ENCODE measurements at places on chromosomes 4 and X.

GRCh38 chr4:3531318-3531878 is 824 bp downstream of the LRPAP1 start:
- DNase-seq = no peak

DNA sequence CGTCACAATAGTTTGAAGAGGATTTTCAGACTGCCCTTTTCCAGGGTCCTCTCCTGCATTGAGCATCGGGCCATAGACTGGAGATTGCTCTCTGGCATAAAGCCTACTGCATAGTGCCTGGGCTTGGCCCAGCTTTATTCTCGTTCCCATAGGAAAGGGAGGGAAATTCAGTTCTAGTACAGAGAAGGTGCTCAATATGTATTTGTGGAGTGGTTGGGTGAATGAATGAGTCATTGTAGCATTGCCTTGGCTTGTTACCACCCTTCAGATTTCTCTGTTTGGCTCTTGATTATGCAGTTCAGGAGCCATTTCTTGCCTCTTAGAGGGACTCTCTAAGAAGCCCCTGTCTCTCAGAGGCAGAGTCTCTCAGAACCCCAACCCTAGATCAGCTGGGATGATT is 2.6 kb downstream of the TMEM35A start:
- DNase-seq = no peak

GRCh38 chrX:71616672-71617529 is 1.4 kb downstream of the CXCR3 start:
- DNase-seq = no peak

- no peak for DNase-seq
Measured at GRCh38 chrX:38036466-38036865, 30.1 kb downstream of the SYTL5 start.

DNA sequence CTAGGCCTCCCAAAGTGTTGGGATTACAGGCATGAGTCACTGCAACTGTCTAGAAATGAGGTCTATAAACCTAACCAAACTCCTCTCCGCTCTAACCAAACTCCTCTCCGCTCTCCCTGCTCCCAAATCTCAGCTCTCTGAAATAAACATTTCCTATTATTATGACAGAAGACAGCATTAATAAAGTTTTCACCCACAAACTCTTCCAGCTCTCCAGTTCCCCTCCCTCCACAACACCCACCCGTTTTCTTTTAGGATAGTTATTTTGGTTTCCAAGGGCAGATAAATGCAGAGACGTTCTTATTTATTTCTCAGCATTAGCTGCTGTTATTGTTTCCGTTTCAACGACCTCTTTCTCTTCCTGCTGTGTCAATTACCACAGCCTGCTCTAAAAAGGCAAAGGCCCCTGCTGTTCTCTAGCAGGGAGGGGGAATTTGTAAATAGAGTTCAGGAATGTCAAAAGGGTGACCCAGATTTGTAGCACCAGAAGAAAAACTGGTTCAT is 13.3 kb upstream of the SCD5 start:
- no peak for DNase-seq

DNA sequence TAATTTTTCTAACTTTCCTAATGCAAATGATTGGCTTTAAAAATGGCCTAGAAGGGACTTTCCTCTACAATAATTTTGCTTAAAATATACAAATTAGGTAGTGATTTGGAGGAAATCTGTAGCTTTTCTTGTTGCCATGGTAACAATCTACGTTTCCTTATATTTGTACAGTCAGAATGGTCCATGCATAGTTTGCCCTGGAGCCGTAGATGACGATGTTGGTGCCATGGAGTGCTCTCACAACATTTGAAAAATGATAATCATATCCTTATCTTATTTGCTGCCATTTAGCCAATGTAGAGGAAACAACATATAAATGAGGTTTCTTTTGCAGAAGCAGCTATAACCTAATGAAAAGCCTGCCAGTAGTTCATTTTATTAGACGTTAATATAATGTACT is 89.0 kb upstream of the NMU start:
- DNase-seq = no peak

- no peak for DNase-seq
Measured at GRCh38 chrX:153853180-153853901, 23.0 kb upstream of the PDZD4 start.

GRCh38 chrX:154516656-154517100 is 646 bp upstream of the FAM3A start:
- DNase-seq = no peak

- DNase-seq = no peak
Measured at GRCh38 chrX:115449742-115450141, 111.2 kb upstream of the PLS3 start.

GRCh38 chrX:70292788-70293187 is 2.9 kb downstream of the KIF4A start:
- no peak for DNase-seq

- no peak for DNase-seq
Measured at GRCh38 chrX:135489542-135489941, 30.9 kb upstream of the INTS6L start.

DNA sequence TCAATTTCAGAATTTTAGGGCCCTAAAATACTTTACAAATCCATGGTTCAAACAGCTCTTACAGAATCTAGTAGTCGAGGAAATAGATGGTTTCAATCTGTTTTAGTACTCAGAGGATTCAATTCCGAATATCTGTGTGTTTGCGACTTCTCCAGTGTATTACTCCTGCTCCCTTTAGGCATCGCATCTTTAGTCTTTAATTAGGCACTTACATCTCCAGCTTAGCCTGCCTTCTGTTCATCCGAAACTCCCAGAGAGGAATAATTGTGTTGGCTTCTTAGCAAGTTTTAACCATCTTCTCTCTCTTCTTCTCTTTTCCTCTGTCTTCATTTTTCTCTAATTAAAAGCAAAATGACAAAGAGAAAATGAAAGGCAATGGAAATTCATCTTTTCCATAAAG is 1901.3 kb upstream of the TENM3 start:
- no peak for DNase-seq

GRCh38 chrX:72276478-72276953 is 532 bp downstream of the RPS4X start:
- DNase-seq = no peak

DNA sequence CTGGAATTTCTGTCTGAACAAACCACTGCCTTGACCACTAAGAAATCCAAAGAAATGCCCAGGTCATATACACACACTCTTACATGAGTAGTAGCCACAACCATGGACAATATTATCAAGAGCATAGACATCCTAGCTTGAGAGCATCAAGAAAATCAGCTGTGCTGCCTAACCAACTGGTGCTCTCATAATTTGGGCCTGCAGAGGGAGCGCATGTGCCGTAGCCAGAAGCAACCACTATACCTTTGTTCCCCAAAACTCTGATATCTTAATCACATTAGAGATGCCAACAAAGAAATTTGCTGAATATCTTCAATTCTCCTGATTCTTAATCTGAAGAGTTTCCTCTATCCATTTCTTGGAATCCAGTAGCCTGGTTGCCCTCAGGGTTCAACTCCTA is 163.6 kb downstream of the ZNF674 start:
- DNase-seq = peak; percentile 33

DNA sequence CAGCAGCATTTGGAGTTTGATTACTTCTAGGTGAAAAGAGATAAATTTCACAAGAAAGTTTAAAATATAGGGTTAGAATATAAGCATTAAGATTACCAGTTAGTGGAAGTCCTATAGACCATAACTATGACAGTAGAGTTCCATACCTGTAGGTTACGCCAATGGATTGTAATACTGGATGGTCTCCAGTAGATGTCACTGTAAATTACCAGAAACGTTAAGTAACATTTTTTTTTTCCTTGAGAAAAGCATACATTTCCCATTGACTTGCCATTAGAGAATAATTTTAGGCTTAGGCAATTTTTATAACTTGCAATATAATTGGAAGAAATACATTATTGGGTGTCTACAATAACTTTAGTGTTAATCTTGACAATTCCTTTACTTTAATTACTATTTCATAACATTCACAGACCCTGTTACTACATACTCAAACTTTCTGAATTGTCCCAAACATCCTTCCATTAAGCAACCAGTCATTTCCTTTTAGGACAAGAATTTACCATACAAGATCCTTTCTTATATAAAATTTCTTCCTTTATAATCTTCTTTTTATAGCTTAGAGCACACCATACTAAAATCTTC is 304.1 kb upstream of the TECRL start:
- DNase-seq = no peak

GRCh38 chr4:74555231-74555630 is 110.3 kb downstream of the AREG start:
- no peak for DNase-seq

DNA sequence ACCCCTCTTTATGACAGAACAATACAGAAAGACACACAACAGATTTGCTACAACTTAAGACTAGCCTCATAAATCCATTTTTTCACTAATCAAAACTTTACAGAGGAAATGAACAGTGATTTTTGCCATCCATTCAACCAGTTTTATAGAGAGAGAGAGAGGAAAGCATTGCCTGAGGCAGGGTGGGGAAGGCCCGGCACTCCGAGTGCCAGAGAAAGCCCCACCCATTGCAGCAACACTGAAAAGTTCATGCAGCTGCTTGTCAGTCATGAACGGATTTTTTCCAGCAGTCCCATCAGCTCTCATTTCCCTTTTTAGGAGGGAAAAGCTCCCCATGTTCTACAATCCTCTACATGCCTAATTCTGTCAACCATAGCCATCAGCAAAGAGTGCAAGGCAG is 236.9 kb downstream of the CHIC1 start:
- DNase-seq = no peak

DNA sequence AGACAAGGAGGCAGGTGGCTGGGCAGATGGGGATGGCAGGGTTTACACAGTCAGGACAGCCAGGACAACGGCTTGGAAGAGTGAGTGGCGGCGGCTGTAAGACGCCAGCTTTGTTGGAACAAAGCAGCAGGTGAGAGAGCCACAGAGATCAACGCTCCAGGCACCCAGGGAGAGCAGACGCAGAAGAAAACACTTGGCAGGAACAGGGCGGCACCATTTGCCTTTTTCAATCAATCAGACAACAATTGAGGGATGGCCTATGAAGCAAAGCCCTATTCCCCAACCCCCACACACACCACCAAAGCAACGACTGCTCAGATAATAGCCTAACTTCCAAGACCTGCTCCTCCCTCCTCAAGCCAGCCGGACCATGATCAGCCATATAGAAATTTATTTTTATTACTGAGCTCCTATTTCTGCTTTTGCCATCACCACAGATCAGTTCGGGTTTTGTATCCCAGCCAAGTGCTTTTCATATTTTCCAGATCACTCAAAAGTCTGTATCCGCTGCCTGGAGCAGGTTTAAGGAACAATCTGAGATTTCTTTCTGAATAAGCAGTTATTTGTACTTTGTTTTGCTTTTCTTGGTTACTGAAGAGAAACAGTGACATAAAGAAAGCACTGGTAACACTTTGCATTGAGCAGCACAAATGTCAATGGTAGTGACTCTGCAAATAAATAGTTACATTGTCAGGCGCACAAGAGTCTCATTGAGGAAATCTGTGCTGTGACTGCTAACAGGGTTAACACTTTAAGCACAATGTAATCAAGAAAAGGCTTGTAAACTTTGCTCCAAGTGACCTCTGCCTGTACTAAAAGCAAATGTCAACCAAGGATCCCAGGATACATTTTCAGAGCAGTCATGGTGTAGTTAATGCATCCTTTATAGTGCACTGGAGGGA is 81.8 kb upstream of the RBPJ start:
- DNase-seq = no peak

DNA sequence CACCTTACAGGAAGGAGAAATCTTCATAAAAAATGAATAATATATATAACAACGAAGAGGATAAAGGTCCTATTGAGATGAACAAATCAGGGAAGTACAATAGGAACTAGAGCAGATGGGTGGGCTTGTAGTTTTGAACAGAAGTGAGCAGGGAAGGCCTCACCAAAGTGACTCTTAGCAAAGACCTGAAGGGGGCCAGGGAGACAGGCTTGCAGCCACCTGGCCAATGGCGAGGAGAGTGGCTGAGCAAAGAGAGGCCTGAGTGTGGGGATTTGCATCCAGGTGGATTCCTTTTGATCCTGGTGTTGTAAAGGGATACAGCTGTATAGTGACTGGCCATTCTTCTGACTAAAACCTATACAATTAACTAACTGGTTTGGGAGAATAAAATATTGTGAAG is 354.1 kb downstream of the CAMK2D start:
- no peak for DNase-seq

DNA sequence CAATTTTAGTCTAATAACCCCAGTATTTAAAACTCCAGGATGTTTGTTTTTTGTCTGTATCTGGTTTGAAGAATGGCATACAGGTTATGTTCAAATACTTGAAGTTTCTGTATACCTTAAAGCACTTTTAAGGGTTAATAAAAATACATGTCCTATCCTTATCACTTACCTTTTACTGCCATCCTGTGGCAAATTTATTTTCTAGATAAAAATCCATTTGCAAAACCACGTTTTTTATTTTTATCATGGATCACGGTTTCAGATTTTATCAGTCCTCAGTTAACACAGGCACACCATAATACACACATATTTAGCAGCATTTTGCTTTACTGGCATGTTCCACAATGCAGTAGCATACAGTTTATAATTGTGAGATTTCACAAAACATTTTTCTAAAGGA is 113.3 kb upstream of the H2AZ1 start:
- DNase-seq = no peak

All from stimulated activated CD4-positive, alpha-beta T cell treated with anti-CD3 and anti-CD28 coated beads, Interleukin-4, amount 100 ng/mL, for 1 hour (primary cell).